ENCODE measurements at places on chromosomes 7 and 10.

GRCh38 chr7:127822822-127823508 lies 171.0 kb downstream of the SND1 start:
- peak; percentile 36 for DNase-seq

- no peak for DNase-seq
Measured at GRCh38 chr7:99784007-99784406, at the start of gene CYP3A4. CYP3A4 (minus strand) TSS chr7:99784184; CDS start chr7:99784081, 103 bp downstream.

- DNase-seq: peak; percentile 62
Measured at GRCh38 chr7:80634505-80634904, 3.9 kb upstream of the CD36 start.

- no peak for DNase-seq
Measured at GRCh38 chr10:33277135-33277536, 57.3 kb downstream of the NRP1 start.

DNA sequence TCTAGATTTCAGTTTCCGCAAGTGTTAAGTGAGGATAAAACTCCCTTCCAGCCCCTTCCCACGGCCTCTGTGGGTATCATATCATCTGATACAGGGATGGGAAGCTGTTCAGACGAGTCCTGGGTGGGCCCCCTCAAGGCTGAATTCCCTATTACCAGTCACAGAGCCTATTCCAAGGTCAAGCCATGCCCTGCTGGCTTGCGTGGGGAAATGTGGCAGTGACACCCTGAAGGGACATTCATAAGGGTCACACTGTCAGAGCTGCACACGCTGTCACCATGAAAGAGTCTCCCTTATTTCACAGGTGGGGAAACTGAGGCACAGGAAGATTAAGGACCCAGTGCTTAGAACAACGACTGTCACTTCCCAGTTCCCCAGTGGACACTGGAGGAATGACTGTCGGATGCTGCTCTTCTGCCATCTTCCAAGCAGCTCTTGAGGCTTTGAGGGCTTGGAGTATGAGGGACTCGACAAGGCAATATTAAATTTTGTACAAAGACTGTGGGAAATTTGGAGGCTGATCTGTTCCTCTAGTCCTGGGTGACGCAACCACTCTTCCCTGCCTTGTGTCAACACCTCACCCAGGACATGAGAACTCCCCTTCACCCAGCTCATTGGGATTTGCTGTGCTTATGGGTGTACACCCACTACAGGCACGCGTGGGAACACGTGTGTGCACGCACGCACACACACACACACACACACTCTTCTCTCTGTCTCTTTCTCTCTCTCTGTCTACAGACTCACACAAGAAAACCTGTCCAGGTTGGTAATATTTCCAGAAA lies 386.0 kb downstream of the RPS24 start:
- DNase-seq: no peak

GRCh38 chr7:93955304-93955703 lies 33.8 kb downstream of the GNG11 start:
- no peak for DNase-seq

- no peak for DNase-seq
Measured at GRCh38 chr10:1328981-1329614, 272.9 kb downstream of the WDR37 start.

DNA sequence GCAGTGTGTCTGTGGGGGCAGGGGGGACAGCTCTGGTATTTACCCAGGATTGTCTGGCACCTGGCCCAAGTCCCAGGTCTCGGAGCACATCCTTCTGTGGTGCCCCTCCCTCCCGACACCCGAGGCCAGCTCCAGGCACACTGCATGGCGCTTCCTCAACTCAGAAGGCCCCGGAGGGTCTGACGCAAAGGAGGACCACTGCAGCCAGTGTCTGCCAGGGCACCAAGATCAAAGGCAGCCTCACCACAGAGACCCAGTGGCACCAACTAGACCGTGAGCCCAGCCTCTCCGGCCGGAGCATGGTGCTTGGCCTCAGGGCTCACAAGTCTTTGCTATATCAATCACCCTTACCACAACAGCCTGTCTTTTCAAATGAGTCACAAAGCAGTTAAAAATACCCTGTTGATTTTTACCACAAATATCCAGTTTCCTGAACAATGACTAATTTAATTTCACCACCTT lies 99.3 kb upstream of the DDC start:
- no peak for DNase-seq

DNA sequence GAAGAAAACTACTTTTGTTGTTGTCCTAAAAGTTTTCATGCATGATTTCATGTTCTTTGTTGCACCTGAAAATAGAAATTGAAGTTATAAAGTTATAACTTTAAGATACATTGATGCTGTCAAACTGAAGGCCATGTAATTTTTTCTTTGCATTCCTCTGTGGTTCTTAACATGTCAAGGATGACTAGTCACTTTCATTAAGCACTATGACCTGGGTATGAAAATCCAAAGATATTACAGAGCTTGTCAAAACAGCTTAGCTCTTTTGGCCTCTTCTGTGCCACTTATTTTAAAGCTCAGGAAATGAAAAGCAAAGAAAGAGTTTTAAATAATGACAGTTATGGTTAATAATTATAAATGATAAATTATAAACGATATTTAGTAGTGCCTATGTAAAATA lies 241.6 kb upstream of the CACNA2D1 start:
- DNase-seq: no peak

- DNase-seq: no peak
Measured at GRCh38 chr10:49759787-49760551, 2.2 kb downstream of the OGDHL start.

DNA sequence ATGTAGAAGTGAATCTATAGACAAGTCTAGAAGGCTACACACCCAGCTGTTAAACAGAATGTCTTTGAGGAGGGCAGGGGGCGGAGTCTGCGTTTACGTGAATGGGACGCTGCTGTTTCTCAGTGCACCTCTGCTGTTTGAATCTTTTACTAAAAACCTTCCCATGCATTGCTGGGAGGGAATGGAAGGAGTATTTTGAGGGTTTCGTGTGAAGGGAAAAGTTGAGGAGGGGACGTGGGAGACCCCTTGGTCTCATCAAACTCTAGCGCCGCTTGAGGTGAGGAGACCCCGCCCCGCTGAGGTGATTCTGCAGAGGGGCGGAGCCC lies 492 bp upstream of the VCL start:
- DNase-seq: no peak

- DNase-seq: no peak
Measured at GRCh38 chr10:126226988-126227761, 161.1 kb downstream of the ADAM12 start.

DNA sequence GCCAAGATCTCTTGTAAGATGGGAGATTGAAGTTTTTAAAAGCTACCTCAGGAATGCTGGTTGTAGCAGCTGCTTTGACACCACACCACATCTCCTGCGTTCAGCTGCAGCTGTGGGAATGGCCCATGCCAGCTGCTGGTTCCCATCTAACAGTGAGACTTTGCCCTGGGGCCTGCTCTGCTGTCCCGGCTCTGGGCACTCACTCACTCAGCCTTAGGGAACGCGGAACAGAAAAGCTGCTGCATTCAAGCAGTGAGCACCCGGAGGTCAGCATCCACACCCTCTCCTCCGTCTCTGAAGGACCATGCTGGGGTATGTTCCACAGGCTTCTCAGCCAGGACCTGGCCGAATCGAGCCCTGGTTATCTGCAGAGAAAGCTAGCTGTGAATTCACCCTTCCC lies 197.1 kb upstream of the CXCL12 start:
- no peak for DNase-seq

- DNase-seq: no peak
Measured at GRCh38 chr7:7943951-7944350, 24.6 kb upstream of the GLCCI1 start.

GRCh38 chr10:42578019-42578418 lies 60.4 kb downstream of the ZNF33B start:
- DNase-seq: no peak

- no peak for DNase-seq
Measured at GRCh38 chr10:35614312-35614711, 9.2 kb downstream of the GJD4 start.

DNA sequence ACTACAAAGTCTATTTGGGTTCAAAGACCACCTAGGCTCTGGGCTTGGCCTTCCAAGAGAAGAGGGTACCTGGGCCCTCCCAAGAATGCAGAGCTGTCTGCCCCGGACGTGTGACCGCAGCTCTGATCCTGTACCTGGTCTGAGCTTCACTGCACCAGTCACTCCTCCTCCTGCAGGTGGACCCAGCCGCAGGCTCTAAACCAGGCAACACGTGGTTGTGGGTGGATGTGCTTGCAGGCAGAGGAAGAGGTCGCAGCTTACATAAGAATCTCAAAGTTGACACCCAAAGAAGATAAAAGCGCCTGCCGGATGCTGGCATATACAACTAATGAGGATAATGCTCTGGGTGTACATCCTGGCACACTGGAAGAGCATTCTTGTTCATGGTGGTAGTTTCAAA lies 9.4 kb upstream of the PFKP start:
- no peak for DNase-seq

- DNase-seq: no peak
Measured at GRCh38 chr10:34544400-34544799, 270.7 kb downstream of the PARD3 start.

- DNase-seq: no peak
Measured at GRCh38 chr10:101601541-101601940, 13.4 kb downstream of the DPCD start.

GRCh38 chr10:76139431-76139830 lies 708.0 kb downstream of the LRMDA start:
- DNase-seq: no peak

- no peak for DNase-seq
Measured at GRCh38 chr7:149498811-149499210, 1.2 kb upstream of the ZNF746 start.

DNA sequence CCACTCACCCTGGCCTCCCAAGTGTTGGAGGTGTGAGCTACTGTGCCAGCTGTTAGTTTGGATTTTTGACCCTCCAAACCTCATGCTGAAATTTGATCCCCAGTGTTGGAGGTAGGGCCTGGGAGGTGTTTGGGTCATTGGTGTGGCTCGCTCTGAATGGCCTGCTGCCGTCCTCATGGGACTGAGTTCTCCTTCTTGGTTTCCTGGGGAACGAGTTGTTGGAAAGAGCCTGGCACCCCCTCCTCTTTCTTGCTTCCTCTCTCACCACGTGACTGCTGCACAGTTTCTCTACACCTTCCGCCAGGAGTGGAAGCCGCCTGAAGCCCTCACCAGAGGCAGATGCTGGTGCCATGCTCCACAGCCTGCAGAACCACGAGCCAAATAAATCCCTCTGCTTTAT lies 253.5 kb downstream of the PHTF2 start:
- no peak for DNase-seq
